Activated T-cell treated with anti-CD3 and anti-CD28 coated beads, Interleukin-2, amount 50 U/mL, for 48 hours (primary cell): ENCODE measurements at places on chromosomes 3 and 15.

GRCh38 chr15:83769411-83769999, 115.6 kb downstream of the ADAMTSL3 start:
- no peak for DNase-seq

GRCh38 chr3:38141173-38141951, 2.9 kb downstream of the MYD88 start:
- DNase-seq, result peak; percentile 8

- no peak for DNase-seq
These were observed 23.7 kb downstream of the MUC20 start for GRCh38 chr3:195744437-195744836.

DNA sequence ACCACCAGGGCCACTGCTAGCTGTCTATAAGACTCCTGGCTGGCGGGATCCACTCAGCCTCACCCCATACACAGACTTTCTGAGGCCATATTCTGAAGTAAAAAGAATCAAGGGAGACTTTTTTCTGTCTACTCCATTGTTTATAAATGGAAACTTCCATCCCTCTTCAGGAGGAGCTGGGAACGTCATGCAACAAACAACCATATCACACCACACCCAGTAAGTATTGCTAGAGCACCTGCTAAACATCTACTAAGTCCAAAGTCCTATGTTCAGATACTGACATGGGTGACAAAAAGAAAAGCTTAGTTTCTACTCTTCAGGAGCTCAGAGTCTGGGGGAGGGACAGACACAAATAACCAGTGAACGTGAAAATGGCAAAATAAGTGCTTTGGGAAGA, 324.8 kb upstream of the ONECUT1 start:
- DNase-seq, result no peak

DNA sequence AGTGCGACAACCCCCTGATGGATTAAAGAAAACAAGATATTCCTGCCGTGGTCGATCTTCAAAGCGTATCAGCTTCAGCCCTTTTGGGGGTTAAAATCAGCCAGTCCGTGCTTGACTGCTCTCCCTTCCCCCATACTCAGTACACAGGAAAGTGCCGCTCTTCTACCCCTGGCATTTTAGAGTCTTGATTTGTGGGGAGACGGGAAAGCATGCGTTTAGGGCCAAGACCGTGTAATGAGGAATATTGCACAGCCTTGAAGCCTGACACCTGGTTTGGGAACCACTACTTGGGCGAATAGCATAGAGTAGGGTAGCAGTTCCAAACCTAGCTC, 540 bp upstream of the EDC3 start:
- DNase-seq, result no peak

DNA sequence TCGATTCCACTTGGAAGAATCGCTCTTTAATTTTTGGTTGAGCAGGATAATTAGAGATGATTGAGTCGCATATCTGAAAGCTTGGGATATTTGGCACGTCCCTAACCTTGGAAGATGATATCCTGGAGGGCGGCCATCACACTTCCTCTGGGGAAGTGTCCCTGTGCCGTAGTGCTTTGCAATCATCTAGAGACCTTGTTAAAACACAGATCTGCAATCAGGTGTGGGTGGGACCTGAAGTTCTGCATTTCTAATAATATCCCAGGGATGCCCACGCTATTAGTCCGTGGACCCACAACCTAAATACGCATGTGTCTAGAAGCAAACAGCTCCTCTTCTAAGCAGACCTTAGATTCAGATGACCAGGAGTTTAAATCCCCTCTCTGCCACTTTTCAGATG, 20.5 kb downstream of the MYO1E start:
- DNase-seq, result no peak

GRCh38 chr3:1578124-1578806, 485.4 kb downstream of the CNTN6 start:
- no peak for DNase-seq

GRCh38 chr3:126350502-126351085, 6.6 kb downstream of the KLF15 start:
- DNase-seq, result no peak

GRCh38 chr3:121515862-121516261, 29.9 kb downstream of the POLQ start:
- DNase-seq, result no peak

DNA sequence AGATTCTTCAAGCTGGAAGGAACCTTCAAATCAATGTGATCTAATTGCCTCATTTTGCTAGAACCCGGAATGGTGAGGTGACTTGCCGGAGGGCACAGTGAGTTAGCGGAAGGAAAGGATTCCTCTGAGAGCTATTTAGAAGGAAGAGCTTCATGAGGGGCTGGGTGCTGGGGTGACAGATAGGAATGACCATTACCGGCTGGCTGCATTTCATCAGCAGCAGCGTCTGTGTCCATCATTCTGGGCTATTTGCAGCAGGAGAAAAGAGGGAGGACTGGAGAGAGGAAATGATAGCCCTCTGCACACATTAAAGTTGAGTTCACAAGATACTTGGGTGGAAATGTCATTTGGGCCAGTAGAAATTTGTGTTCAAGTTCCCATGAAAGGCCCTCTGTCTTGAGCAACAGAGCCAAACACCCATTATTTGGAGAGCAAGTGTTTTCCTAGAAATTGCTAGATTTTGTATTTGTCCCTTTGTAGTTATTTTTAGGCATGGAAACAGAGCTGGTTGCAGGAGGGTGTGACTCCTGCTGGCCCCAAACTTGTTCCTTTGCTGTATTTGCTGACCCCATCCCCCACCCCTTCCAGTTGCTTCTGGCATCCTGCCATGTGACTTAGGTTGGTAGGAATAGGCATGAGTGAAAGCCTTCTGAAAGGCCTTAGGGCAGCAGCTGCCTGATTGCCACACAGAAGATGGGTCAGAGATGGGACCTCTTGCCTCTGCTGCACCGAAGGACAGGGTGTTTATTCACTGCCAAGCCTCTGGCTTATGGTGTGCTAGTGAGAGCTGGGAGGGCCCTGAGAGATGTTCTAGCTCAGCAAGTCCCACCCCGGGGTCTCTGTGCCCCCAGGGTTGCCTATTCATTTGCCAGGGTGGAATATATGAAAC, 87.5 kb upstream of the PLXNA1 start:
- no peak for DNase-seq

DNA sequence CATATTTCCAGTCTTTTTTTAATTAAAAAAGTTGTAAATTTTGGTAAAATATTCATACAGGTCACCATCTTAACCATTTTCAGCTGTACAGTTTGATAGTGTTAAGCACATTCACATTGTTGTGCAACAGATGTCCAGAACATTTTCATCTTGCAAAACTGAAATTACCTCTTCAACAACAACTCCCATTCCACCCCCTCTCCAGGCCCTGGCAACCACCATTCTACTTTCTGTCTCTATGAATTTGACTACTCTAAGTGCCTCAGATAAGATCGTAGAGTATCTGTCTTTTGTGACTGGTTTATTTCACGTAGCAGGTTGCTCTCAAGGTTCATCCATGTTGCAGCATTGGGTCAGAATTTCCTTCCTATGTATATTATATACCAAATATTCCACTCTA, 76.0 kb downstream of the SLCO3A1 start:
- DNase-seq, result no peak

- no peak for DNase-seq
These were observed 788.7 kb upstream of the DPPA4 start for GRCh38 chr3:110126065-110126464.

GRCh38 chr3:114758831-114759699, 388.0 kb downstream of the ZBTB20 start:
- DNase-seq, result no peak

DNA sequence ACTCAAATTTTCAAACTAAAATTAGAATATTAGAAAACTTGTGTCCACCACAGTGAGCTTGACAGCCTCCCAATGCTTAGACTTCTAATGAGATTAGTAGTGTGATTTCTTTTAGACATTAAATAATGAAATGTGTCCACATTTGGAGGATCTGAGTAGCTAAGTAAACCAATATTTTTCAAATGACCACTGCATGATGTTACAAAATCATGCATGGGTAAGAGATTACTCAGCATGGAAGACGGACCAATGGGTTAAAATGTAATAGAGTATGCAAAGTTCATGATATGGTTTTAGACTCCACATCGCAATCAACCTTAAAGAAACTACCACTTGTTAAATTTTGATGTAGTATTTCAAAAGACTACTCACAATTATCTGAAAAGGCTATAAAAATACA, 130.6 kb downstream of the IMPG2 start:
- no peak for DNase-seq
